ENCODE measurements at places on chromosomes 7 and 10.

DNA sequence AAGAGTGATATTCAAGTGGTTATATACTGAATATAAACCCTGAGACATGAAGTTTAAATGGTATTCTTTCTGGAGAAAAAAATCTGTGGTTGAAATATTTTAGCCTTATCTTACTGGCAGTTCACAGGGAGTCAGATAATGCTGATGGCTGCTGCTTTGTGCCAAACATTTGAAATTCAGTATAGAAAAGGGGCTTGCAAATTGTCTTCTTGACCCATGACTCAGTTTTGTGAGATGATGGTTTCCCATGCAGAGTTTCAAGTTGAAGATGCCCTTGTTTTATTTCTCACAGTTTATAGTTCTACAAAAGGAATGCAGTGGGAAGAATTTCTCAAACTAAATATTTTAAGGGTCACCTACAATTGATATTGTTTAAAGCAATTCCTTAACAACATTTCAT lies 251.1 kb upstream of the MEOX2 start:
- DNase-seq = no peak

GRCh38 chr10:100008142-100008522 lies 1.6 kb downstream of the DNMBP start:
- DNase-seq = no peak

- no peak for DNase-seq
These were observed 1009.0 kb downstream of the LRMDA start for GRCh38 chr10:76440426-76440825.

- DNase-seq = no peak
These were observed 98.1 kb downstream of the MYOF start for GRCh38 chr10:93384006-93384405.

DNA sequence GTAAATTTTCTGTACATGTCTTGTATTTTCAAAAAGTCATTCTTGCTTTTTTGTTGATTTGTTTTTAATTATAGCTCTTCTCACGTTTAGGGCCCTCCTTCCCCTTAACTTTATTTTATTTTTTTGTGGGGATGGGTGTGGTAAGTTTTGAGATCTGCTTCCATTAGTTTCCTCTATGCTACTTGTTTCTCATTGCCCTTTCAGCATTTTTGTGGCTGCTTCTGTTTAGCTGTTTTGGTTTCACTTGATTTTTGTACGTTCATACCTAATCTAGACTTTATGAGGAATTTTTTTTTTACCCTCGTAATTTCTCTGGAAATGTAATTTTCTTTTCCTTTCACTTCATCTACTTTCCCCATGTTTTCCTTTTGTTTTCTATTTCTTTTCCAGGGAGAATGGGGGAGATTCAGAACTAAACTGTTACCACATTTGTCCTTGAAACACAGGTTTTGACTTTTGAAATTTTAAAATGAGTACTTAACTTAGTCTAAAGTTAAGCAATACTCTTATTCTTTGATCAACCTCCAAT lies 80.8 kb downstream of the ATRNL1 start:
- no peak for DNase-seq

GRCh38 chr7:148672041-148672440 lies 26.7 kb upstream of the CUL1 start:
- DNase-seq = no peak

DNA sequence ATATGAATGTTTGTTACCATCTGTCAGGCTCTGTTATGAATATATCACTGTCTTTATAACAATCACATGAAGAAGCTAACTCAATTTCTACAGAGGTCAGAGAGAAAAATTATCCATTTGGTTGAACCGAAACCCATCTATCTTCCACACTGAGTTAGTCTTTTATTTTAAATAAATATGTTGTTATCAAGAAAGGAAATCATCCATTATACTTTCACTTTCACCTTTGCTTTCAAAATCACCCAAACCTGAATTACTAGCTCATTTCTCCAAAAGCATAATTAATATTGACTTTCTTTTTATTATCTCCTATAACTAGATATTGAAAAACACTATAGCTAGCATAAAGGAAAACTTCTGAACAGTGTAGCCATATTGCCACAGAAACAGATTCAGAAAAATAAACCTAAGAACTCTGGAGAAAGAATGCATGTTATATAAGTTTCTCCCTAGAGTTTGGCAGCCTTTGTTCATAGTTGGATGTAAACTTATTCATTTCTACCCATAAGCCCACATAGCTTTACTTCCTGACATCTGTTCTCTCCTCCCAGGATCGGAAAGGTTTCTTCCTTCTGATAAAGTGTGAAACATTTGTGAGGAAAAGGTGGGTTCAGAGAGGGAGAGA lies 66.0 kb downstream of the NPSR1 start:
- DNase-seq = no peak

DNA sequence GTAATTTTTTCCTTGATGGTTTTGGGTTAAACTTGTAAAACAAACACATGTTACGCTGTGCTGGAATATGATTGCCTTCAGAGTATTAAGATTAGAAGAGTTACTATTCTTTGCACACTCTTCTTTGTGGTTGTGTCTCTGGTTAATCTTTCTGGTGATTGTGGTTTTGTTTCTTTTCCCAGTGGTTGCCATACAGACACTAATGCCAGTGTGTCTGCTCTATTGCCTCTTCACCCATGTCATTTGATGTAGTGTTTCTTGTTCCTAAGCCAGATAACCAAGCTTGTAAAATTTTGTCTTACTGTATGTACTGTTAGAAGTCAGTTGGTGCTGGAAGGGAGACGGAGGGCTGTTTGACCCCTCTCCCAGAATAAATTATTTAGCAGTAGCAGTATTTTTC lies 124.8 kb downstream of the PHTF2 start:
- no peak for DNase-seq

- no peak for DNase-seq
These were observed 201.4 kb downstream of the PCLO start for GRCh38 chr7:82961240-82961639.

DNA sequence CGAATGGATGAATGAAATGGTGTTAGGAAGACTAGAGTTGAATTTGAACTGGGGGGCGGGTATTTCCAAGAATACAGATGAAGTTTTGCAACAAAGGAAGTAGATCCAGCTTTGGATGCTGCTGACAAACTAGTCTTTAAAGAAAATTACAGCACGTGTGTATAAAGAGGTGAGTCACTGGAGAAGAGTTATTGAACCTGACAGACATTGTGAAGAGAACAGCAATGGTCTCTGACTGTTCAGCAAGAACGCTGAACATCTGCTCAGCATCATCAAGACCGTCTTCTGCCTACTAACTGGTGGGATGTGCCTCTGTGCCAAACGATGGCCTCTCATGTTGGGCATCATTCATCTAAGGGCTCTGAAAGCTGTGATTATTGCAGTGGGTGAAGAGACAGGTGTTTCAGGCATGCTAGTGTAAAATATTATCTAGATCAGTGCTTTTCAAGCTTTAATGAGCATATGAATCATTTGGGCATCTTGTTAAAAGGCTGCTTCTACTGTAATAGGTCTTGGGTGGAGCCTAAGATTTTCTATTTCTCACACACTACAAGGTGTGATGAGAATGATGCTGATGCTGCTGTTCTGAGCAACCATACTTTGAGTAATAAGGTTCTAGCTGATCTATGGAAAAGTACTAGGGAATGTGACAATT lies 291.3 kb downstream of the PTEN start:
- no peak for DNase-seq

DNA sequence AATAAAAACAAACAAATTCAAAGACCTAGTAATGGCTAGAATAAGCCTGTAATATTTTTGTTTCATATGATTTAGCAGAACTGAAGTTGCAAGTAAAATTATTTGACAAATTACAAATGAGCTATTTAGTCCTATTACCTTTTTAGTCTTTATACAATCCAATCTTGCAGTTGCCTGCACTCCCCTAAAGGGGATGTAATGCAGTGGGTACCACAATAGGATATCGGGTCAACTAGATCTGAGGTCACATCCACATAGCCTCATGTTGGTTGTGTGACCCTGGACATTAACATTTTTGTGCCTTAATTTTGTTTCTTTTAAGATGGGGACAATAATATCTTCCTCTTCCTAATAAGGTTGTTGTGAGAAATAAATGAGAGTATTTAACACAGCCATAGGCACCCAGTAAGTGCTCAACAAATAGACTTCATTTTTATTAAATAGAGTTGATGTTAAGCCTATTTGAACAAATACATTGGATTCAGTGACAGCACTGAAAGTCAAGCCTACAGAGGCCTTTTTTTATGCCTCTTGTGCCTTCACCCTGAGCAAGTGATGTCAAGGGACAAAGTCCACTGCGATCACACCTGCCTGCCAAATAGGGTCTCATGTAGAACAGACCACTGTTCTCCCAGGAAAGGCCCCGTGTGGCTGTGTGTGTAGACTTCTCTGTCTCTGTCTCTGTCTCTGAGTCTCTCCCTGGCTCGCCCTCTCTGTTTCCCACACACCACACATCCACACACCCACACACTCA lies 124.8 kb downstream of the EVX1 start:
- DNase-seq = no peak

DNA sequence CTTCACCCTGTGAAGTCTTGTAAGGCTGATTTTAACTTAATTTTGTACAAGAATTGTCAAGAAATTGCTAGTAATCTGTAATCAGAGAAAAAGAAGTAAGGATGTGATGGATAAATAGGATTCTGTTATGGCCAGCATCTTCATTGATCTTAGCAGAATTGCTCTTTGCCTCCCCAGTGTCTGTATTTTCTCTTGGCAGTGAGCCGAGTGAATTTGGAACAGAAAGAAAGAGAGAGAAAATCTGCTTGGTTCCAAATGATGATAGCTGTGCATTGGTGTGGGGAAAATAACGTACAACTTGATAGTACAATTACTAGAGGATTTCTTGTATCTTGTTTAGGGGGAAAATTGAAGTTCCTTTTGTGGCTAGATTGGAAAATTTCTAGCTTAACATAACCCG lies 34.6 kb downstream of the VTI1A start:
- DNase-seq = no peak

DNA sequence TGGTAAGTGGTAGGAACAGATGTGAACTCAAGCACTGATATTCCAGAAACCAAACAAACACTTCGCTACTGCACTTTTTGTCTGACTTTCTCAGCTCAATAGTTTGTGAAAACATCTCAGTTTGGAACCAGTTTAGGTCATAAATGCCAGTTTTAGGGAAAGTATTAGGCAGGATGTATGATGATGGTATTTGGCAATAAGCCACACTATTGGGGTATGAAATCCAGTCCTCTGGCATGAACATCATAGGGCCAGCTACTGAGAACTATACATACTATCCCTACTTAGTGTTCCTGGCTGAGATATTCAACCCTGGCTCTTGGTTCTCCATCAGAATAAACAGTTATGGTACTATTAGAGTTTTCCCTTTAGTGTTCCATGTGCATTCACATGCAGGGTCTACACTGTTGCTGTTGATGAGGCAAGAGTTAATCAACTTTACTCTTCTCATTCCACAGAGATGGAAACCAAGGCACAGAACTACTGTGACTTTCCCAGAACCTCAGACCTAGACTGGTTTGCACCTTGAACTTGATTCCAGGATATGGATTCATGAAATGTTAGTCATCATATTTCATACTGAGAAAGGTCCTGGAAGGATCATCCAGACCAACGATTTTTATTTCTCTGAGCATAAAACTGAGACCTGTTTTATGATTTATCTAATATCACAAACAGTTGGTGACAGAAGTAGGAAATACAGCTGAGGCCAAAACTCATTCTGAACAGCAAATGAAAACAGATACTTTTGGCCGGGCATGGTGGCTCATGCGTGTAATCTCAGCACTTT lies 20.0 kb upstream of the IFIT2 start:
- no peak for DNase-seq

DNA sequence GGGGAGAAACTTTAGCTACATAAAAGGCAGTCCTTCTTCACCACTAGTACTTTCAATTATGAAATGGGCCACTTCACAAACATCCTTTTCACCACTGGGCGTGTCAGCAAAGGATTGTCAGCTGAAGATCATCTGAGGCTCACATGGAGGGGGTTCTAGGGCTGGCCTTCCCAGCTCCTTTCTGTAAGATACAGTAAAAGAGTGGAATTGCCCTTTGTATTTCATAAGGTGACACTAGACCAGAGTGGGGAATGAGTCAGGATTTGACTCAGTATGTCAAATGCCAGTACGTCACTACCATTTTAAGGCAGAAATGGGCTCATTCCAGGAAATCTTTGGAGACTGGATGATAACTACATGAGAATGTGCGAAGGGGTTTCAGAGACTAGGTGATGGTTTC lies 21.2 kb upstream of the BLOC1S2 start:
- no peak for DNase-seq

- no peak for DNase-seq
These were observed 2.0 kb upstream of the CALD1 start for GRCh38 chr7:134777470-134777869.

DNA sequence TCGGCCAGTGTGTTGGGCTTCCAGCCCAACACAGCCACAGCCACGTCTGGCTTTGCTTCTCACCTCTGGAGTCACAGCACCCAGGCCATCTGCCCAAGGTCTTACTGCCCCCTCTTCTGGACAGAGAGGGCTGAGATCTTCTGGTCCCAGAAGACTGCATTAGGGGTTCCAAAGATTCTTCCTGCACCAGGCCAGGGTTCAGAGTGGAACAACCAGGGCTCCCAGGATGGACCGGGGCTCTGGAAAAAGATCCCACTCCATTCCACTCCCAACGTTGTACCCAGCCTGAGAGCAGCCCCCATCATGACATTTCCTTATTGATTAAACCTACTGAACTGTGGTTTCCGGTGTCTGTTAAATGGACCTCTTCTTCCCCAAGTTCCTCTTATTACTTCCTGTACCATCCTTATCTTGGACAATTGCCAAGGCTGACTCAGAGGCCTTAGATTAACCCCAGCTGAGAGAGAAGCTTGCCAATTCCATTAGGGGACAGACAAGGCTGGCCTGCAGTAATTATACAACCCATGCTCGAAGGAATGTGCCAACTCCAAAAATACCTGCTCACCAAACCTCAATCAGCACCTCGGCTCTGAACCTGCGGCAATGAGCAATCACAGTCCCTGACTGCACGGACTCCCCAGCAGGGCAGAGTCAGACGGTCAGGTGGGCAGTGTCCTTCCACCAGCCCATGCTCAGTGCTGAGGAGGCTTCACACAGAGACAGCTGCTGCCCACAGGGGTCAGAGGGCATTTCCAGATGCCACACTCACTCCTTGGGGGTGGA lies 47.9 kb upstream of the NPFFR1 start:
- DNase-seq = no peak

DNA sequence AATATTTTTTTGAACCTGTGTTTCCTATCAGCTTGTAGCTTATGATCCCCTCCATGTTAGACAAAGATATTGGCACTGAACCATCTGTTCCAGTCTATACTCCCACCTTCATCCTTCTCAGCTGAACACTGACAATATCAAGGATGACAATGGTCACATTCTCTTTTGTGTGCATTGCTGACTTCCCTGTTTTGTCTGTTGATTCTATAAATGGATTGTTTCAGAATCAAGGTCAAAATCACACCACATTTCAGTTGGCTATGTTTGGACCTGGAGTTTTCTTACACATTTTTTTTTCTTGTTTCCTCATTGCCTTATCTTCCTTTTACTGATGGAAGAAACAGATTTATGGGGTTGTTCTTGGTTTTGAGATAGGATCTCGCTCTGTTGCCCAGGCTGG lies 11.3 kb upstream of the SMURF1 start:
- DNase-seq = no peak

- no peak for DNase-seq
These were observed 101.0 kb upstream of the DNAAF5 start for GRCh38 chr7:625376-625971.

- no peak for DNase-seq
These were observed 105.5 kb upstream of the AKR1E2 start for GRCh38 chr10:4720463-4720862.

GRCh38 chr10:99393683-99394082 lies 36.7 kb downstream of the GOT1 start:
- DNase-seq = no peak
